ENCODE measurements at places on chromosomes 3 and 15. TPM values are rescaled to one million over a fixed set of nuclear protein-coding genes. Genes with fewer than 3 reads are reported as not detected.

CCR9 gene
- not detected for total RNA-seq

RHO gene
- total RNA-seq, result not detected

CRELD1 gene
- 47.4 TPM for total RNA-seq

AADACL2 gene
- total RNA-seq, result 0.33 TPM

DNA sequence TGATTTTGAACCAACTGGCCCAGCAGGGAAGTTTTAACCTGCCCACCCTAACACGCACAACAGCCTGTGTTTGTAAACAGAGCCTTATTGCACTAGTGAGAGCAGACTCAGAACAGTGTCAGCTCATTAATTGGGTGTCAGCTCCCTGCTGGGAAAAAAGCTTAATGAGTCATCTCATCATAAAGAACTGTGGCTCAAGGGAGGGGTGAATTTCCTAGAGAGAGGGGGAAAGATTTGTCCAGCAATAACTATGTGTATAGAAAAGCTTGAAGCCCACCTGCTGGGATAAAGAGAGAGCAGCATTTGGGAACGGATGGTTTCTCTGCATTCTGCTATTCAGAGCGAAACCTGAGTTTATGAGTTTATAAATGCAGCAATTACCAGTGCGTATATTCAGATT lies 48.9 kb upstream of the GMNC start:
- no peak for DNase-seq
- no peak overlapping the region for H3K27ac ChIP-seq
- H3K4me1 ChIP-seq, result no peaks in the 10 kb centered on the region
- H3K36me3 ChIP-seq, result no peaks in the 10 kb centered on the region
- H3K27me3 ChIP-seq, result no peaks in the 10 kb centered on the region

GRCh38 chr3:3665546-3665945 lies 133.7 kb upstream of the LRRN1 start:
- H3K27me3 ChIP-seq, result no peaks in the 10 kb centered on the region
- no peak overlapping the region for H3K4me3 ChIP-seq
- H3K27ac ChIP-seq, result no peak overlapping the region
- no peaks in the 10 kb centered on the region for H3K36me3 ChIP-seq
- no peaks in the 10 kb centered on the region for H3K4me1 ChIP-seq

- no peak overlapping the region for H3K4me3 ChIP-seq
- no peaks in the 10 kb centered on the region for H3K36me3 ChIP-seq
- no peaks in the 10 kb centered on the region for H3K27me3 ChIP-seq
- no peaks in the 10 kb centered on the region for H3K4me1 ChIP-seq
These were observed 33.7 kb upstream of the CD47 start for GRCh38 chr3:108124337-108125152.

- peak overlapping the region; percentile 60 for H3K4me3 ChIP-seq
- H3K4me1 ChIP-seq, result peaks cover 69% of the 10 kb centered on the region
- peak overlapping the region; percentile 91 for H3K27ac ChIP-seq
- H3K36me3 ChIP-seq, result no peaks in the 10 kb centered on the region
- no peaks in the 10 kb centered on the region for H3K27me3 ChIP-seq
These were observed 453.7 kb downstream of the FOXP1 start for GRCh38 chr3:71129611-71130431.

- H3K27me3 ChIP-seq, result no peaks in the 10 kb centered on the region
- no peaks in the 10 kb centered on the region for H3K4me1 ChIP-seq
- no peak overlapping the region for H3K27ac ChIP-seq
- peaks cover 18% of the 10 kb centered on the region for H3K36me3 ChIP-seq
- H3K4me3 ChIP-seq, result no peak overlapping the region
These were observed 18.6 kb upstream of the C15orf40 start for GRCh38 chr15:83030021-83030420.
